ENCODE measurements at places on chromosomes 4 and X.

GRCh38 chr4:15986907-15987306, 23.9 kb upstream of the FGFBP2 start:
- no peak for DNase-seq

DNA sequence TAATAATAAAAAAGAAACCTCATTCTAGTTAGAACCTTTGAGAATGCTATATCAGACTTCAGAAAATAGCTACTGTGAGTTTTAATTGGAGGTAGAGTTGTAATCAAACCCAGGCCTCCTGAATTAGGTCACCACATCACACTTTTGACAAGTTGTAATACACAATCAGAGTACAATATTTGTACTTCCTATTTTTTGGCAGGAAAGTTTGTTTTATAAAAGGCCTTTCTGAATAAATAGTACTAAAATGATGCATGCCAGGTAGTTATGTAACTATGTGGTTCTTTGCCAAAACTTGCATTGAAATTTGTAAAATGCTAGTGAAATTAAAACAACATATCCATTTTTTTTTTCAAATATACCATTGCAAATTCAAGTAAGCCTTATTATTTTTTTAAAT, 26.8 kb downstream of the ADH7 start:
- DNase-seq: no peak

GRCh38 chrX:100449696-100450608, 39.9 kb upstream of the PCDH19 start:
- peak; percentile 60 for DNase-seq

DNA sequence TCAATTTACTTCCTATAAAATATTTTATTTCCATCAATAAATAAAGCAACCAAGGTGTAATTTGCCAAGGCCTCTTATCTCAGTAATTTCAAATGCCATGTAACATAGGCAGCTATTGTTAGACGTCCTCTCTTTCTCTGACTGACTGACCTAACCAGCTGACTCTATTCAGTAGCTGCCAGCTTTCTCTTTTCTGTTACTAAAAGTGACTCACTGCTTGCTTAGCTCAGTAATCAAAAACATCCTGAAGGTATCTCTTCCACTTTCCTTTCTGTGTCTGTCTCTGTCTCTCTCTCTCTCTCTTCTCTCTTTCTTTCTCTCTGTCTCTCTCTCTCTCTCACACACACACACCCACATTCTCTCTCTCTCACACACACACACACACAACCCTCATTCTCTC, 134.2 kb downstream of the SPOCK3 start:
- no peak for DNase-seq

DNA sequence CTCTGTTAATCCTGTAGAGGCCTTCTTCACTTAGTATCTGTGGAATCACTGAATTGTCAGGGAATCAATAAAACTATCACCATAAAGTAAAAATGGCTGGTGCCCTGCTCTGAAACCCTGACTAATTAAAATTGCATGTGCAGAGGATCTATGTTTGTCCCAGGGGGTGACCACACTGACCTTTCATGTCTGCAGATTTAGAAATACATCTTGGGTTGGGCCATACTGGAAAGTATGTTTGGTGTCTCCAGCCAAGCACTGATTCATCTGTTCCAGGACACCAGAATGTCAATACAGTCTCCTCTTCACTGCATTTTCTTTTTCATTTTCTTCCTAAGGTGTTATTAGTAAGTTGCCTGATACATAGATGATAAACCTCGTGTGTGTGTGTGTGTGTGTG, 490.9 kb upstream of the INTU start:
- DNase-seq: no peak

DNA sequence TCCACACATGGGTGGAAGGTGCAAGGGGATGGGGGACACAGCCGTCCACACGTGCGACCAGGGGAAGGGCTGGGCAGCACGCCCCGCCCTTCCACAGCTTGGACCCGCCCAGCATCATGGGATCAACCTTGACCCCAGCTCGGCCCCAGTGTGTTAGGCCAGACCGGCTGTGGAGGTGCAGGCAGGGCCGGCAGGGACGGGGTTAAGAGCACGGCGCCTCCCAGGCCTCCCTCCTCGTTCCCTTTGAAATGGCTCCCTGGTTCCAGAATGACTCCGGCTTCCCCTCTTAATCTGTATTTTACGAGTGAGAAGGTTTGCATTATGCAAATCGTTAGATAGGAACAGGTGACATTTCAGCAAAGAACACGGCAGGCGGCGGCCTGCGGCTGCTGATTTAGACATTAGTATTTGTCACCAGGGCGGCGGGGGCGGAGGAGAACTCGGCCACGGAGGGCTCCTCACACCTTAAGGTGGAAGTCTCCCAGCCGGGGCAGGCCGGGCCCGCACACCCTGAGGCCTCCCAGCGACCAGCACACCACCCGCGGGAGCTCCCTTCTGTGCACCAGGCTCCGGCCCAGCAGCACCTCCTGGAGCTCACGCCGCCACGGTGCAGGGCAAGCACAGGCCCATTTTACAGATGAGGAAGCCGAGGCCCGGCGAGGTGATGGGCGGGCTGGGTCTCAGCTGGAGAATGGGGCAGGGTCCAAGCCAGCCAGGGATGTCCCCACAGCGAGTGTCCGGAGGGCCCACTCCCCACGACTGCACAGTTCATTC, 116.1 kb downstream of the FAM53A start:
- DNase-seq: no peak

DNA sequence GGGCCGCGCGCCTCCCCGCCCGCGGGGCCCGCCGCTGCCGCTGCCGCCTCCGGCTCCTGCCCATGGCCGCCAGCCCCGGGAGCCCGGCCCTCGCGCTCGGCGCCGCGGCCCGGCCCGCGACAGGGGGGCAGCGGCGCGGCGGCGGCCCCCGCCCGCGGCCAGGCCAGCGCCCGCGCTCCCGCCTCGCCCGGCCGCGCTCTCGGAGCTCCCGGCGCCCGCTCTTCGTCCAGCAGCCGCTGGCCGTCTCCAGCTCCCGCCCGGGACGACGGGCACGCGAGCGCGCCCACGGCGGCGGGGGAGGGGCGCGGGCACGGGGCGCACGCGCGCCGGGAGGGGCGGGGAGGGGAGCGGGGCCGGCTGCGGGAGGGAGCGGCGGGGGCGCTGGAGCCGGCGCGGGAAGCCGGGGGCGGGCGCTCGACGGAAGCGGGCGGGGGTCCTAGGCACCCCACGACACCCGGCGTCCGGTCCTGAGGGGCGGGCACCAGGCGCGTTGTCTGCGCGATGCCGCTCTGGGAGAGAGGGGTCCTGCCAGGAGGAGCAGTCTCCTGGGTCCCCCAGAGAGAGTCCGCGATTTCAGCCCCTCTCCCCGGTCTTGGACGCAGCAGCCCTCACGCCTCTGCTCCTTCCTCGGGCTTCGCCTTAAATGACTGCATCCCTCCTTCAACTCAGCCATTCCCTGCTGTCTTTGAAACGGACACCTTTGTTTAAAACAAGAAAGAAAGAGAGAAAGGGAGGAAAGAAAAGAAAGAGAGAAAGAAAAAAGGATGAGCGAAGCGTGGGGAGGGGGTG, 490 bp upstream of the PDZD4 start:
- no peak for DNase-seq

All from islet precursor cell (in vitro differentiated cells).